Naive thymus-derived CD4-positive, alpha-beta T cell (primary cell): ENCODE measurements at places on chromosomes 7 and 10. TPM values are rescaled to one million over a fixed set of nuclear protein-coding genes. Genes with fewer than 3 reads are reported as not detected.

- DNase-seq = no peak
Measured at GRCh38 chr10:121615435-121615793, 17.2 kb upstream of the FGFR2 start.

The ARHGEF5 gene
- total RNA-seq = 11.4 TPM

The CYP3A7 gene
- not detected for total RNA-seq

- DNase-seq = no peak
Measured at GRCh38 chr7:40202851-40203250, 68.0 kb downstream of the SUGCT start.

- no peak for DNase-seq
Measured at GRCh38 chr10:72243822-72244437, 27.9 kb upstream of the ASCC1 start.

DNA sequence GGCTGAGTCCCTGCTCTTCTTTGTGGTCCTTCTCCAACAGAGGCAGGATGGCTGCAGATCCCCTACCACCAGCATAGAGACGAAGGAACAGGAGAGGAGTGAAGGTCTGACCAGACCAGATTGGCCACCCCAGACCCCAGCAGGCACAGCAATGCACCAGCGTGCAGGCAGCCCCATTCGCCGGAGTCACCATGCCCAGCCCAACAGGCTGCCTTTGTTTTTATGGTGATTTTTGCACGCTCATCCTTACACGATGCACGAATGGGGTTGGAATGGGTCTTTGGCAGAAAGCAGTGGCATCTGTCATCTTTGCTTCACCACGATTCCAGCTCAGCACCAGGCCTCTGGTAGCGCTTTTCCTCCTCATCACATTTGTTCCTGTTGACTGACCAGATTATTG lies 427.6 kb downstream of the INHBA start:
- no peak for DNase-seq

DNA sequence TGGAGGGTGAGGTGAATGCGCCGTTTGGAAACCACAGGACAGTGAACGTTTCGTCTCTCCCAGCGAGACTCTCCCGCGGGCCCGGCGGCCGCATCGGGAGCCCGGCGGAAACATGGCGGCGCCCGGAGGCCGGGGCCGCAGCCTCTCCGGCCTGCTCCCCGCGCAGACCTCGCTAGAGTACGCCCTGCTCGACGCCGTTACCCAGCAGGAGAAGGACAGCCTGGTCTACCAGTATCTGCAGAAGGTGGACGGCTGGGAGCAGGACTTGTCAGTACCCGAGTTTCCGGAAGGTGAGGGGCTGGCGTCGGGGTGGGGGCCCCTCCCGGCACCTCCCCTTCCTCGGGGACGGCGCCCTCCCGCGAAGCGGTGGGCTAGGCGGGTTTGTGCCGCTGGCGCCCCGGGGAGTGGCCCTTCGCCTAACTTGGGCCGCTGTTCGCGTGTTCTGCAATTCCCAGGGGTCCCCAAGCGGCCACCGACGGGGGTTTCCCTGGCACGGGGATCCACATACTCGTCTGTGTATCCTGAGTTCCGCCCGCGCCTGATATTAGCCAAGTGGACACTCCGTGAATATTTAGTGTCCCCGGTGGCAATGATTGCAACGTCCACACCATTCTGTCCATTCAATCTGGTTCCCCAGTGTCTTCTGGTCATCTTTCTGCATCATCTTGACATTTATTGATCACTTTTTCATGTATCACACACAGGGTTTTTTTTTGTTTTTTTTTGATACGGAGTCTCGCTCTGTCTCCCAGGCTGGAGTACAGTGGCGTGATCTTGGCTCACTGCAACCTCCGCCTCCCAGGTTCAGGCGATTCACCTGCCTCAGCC lies 514 bp downstream of the NHLRC2 start:
- DNase-seq = peak; percentile 23

The TDRD1 gene
- total RNA-seq = 0.49 TPM

GRCh38 chr10:71263376-71263775 lies 51.0 kb downstream of the UNC5B start:
- DNase-seq = no peak

The NET1 gene
- 55.3 TPM for total RNA-seq

DNA sequence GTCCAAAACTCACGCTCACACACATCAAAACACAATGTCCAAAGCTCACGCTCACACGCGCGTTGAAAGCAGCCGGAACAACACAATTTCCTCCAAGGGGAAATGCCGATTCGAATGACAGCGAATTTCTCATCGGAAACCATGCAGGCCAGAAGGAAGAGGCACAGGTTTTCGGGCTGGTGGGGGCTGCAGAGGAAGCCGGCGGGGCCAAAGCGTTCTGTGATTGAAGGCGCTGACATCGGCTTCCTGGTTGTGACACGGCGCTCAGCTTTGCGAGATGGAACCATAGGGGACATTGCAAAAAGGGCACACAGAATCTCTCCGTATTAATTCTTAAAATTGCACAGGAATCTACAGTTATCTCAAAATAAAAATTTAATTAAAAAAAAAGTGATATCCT lies 61.3 kb downstream of the FOXL3 start:
- DNase-seq = peak; percentile 29

GRCh38 chr7:99392659-99393354 lies 15.6 kb downstream of the PDAP1 start:
- peak; percentile 87 for DNase-seq

DNA sequence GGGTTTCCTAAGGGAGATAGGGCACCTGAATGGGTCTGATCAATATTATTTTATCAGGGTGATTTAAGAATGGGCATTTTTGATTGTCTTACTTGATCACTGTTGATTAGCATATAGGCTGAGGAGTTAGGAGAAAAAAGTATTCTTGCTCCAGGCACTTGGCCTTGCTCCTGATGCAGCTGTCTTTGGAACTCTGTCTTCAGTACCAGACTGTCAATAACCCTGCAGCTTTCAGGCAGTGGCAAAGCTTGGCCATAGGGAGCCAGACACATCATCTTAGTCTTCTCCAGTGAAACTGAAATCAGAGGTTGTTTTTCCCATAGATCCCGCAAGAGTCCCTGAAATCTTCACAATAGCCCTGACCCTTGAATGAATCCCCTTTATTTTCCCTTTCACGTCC lies 47.2 kb downstream of the EXOC4 start:
- DNase-seq = no peak

DNA sequence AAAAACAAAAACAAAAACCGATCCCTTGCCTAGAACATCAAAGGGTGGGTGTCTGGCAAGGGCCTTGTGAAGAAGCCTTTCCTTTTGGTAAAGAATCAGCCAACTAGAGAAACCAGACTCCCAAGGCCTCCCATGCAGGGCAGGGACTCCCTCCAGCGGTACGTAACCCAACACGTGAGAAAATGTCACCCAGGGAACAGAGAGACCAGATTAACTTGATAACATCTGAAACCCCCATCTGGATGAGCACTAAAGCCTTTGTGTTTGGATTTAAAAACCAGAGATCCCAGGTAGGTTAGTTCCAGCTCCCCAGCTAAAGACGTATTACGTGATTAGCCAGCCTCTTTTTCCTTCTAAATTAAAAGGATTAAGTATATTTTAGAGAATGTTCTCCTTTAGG lies 3.0 kb upstream of the HABP2 start:
- no peak for DNase-seq

- DNase-seq = no peak
Measured at GRCh38 chr7:46004965-46005364, 83.9 kb upstream of the IGFBP3 start.

The SLC18A3 gene
- not detected for total RNA-seq

The CALML5 gene
- total RNA-seq = not detected

DNA sequence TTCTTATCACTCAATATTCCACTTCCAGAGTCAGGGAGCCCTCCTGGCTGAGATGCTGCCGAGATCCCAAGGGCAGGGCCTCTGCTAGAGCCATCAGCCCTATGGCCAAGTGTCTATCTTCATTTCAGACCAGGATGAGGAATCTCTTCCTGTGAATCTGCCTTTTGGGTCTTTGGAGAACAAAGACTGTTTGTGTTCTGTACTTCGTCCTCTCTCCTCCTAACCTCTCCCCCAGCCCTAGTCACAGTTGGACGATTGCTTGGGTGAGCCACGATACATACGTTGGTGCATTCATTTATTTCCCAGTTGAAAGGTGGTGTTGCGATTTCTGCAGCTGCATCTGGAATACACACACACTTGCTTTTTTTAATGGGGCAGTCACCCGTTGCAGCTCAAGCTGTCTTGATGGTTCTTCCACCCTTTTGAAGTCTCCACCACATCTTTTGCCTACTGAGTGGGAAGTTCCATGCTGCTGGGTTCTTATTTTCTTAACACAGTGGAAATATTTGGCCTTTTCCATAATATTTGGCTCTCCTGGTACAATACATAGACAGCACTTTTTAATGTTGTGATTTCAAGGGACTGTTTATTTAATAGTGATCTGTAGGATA lies 26.7 kb downstream of the SH3PXD2A start:
- DNase-seq = no peak

GRCh38 chr10:76282061-76283025 lies 850.9 kb downstream of the LRMDA start:
- no peak for DNase-seq

The ACBD7 gene
- not detected for total RNA-seq

- DNase-seq = no peak
Measured at GRCh38 chr7:95398155-95398940, 2.2 kb upstream of the PON3 start.

- no peak for DNase-seq
Measured at GRCh38 chr7:57399972-57400371, 50.0 kb upstream of the ZNF716 start.

DNA sequence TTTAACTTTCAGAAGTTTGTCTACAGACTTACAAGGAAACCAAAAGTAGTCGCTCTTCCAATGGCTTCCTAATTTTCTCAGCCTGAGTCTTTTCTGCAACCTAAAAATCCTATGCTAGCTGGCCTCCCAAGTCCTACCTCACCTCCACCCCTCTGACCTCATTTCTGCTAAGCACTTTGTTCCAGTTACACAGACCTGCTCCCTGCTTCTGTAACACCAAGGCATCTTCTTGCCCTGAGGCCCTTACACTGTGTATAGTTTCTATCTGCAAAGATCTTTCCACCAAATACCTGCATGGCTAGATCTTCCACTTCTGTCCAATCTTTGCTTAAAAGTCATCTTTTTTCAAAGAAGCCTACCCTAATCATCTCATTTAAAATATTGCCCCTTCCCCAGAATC lies 1.9 kb upstream of the SNX13 start:
- no peak for DNase-seq

GRCh38 chr10:1516492-1517165 lies 220.7 kb downstream of the ADARB2 start:
- DNase-seq = no peak

The GDF10 gene
- total RNA-seq = 0.08 TPM in 1 of 2 replicates, not detected in the other

The GJD4 gene
- not detected in 2 replicates for total RNA-seq

- DNase-seq = no peak
Measured at GRCh38 chr10:114239117-114239993, at the start of gene VWA2. VWA2 (plus strand) TSS chr10:114239254; CDS start chr10:114248714, 9,460 bp downstream.

- DNase-seq = no peak
Measured at GRCh38 chr10:130817046-130817624, 494.4 kb downstream of the TCERG1L start.

DNA sequence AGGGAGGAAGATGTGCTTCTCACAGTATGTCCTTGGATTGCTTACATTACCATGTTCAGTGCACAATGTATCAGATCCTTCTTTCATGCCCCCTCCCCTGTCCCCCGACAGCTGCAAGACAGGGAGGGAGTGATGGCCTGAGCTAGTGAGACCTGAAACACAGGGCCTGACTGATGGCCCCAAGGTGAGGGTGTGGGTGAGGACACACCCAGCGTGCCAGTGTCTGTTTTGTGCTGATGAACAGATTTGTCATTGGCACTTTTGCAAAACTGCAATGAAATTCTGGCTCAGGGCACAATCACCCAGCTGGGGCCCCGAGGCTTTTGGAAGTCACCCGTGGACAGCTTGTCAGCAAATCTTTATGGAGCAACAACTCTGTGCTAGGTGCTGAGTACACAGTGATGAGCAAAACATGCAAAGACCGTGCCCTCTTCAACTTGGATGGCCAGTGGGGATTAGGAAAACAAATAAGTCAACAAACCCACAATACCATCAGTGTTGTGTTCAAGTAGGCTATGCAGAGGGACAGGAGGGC lies 59.4 kb upstream of the EMX2 start:
- DNase-seq = no peak

GRCh38 chr7:29332042-29332811 lies 137.7 kb downstream of the CHN2 start:
- DNase-seq = no peak

- no peak for DNase-seq
Measured at GRCh38 chr7:142089035-142089434, 22.5 kb upstream of the MGAM2 start.

DNA sequence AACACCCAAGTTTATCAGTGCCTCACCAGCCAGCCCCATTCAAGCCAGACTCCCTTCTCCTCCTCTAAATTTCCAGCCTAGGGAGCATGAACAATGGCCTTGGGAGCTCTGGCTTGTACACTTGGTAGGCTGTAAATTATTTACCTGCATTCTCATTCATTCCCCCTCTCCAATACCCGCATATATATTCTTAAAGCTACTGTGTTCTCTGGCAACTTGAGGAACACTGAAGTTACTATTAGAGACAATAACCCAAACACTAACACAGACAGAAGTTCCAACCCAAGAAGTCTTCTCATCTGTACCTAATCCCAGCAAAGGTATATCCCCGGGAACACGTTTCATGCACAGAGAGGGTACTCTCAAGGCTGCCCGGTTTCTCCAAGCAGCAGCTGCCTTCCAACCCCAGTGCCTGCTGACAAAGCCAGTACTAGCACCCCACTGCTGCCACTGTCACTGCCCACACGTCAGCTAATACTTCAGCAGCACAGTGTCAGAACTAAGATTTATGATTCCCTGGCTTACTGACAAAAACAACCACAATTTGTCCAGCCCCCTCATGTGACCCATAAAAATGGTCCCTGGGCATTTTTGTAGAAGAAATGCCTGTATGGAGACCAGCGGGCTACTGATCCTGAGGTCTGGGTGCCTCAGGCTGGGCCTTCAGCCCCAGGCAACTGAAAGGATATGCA lies 3.1 kb downstream of the WDR91 start:
- DNase-seq = no peak
